Smooth muscle cell of the pulmonary artery (primary cell): ENCODE measurements at places on chromosomes 2 and 18. TPM values are rescaled to one million over a fixed set of nuclear protein-coding genes. Genes with fewer than 3 reads are reported as not detected.

COPS7B gene
- total RNA-seq = 15.4 and 18.7 TPM in 2 replicates

GYPC gene
- 39.3 and 44.0 TPM in 2 replicates for total RNA-seq

RGPD3 gene
- 0.20 and 0.26 TPM in 2 replicates for total RNA-seq

MYL1 gene
- total RNA-seq = not detected in 2 replicates

C1QL2 gene
- not detected in 2 replicates for total RNA-seq

TIGD1 gene
- 2.2 and 3.1 TPM in 2 replicates for total RNA-seq

OTOF gene
- total RNA-seq = 0.03 TPM in 1 of 2 replicates, not detected in the other

MOCOS gene
- total RNA-seq = 5.6 and 16.6 TPM in 2 replicates

HOXD11 gene
- total RNA-seq = not detected in 2 replicates

DSEL gene
- total RNA-seq = 53.5 and 78.1 TPM in 2 replicates

NOL4 gene
- not detected in 2 replicates for total RNA-seq
